ENCODE measurements at places on chromosomes 6 and 20. TPM values are rescaled to one million over a fixed set of nuclear protein-coding genes. Genes with fewer than 3 reads are reported as not detected.

The PERP gene
- total RNA-seq = 48.1 TPM

The PPP1R16B gene
- 29.4 TPM for total RNA-seq

The SLC44A4 gene
- total RNA-seq = 137 TPM

The PPP1R14C gene
- total RNA-seq = 15.8 TPM

The HFE gene
- total RNA-seq = 10.6 TPM

The SLC17A1 gene
- total RNA-seq = 26.3 TPM

The RGS17 gene
- total RNA-seq = 0.28 TPM

The PGC gene
- total RNA-seq = not detected

The FUT9 gene
- total RNA-seq = 0.13 TPM

The CLPSL2 gene
- total RNA-seq = not detected

All from kidney (tissue), 22 donors.